Fibroblast of villous mesenchyme (primary cell): ENCODE measurements at places on chromosomes 5 and 9.

GRCh38 chr5:131329286-131329560 is 65.4 kb downstream of the CDC42SE2 start:
- DNase-seq: no peak

DNA sequence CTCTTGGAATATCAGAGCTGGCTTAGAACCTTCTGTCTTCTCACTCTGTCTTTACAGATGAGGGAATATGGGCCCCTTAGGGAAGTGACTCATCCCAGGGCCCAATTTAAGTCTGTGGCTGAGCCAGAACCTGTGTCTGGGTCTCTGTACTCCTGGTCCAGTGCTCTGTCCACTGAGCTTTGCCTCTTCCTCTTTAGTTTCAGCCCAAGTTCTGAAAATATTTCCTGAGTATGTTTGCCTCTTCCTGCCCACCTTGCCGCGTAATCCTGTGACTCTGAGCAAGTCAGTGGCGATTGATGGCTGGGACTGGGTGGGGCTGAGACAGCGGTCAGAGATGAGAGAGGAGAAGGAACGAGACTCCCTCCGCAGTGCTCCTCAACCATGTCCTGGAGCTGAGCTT is 7.8 kb downstream of the IER5L start:
- no peak for DNase-seq

GRCh38 chr5:85395526-85395925 is 1010.8 kb upstream of the EDIL3 start:
- DNase-seq: no peak

- DNase-seq: peak; percentile 70
Observed at GRCh38 chr9:6106711-6107339, 91.4 kb upstream of the RANBP6 start.

- no peak for DNase-seq
Observed at GRCh38 chr9:109381011-109381729, 60.3 kb upstream of the EPB41L4B start.

DNA sequence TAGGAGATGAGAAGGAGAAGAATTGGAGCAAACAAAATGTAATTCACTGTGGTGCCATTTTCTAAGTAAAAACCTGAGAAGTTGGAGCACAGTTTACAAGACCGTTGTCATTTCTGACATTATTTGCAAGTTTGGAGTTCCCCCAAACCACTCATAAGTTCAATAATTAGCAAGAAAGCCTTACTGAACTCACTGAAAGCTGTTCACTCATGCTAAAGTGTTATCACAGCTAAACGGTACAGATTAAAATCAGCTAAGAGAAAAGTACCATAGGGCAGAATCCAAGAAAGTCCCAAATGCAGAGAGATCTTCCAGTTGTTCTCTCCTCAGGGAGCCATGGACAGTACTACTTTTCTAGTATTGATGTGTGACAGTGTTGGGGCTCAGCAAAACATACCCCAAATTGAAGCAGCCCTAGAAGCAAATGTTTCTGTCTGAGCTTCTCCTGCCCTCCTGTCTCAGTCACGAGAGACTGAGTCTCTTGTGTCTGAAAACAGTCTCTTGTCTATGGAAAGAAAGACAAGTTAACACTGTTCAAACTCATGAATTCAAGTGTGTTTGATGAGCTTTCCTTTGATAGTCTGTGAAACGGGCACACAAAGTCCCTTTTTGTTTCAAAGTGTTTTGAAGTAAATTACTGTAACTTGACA is 221.2 kb downstream of the GABRG2 start:
- no peak for DNase-seq

GRCh38 chr9:112091810-112092209 is 83.3 kb downstream of the SUSD1 start:
- peak; percentile 22 for DNase-seq

- DNase-seq: no peak
Observed at GRCh38 chr5:111887706-111888105, 130.7 kb upstream of the NREP start.
